GM23248 (cell line): ENCODE measurements at places on chromosomes 2 and 18. TPM values are rescaled to one million over a fixed set of nuclear protein-coding genes. Genes with fewer than 3 reads are reported as not detected.

The HK2 gene
- total RNA-seq = 21.9 and 24.2 TPM in 2 replicates

The ZDBF2 gene
- total RNA-seq = 9.1 and 10.2 TPM in 2 replicates

The MC2R gene
- total RNA-seq = not detected in 2 replicates

The GPR45 gene
- not detected in 2 replicates for total RNA-seq

The REG1A gene
- not detected in 2 replicates for total RNA-seq

The ANKRD36B gene
- total RNA-seq = 5.4 and 15.7 TPM in 2 replicates

The IL36A gene
- not detected in 2 replicates for total RNA-seq

The MTA3 gene
- 23.4 and 29.7 TPM in 2 replicates for total RNA-seq

The AGAP1 gene
- 9.9 and 18.3 TPM in 2 replicates for total RNA-seq

The OR6B3 gene
- total RNA-seq = not detected in 2 replicates

The TRIB2 gene
- 43.8 and 46.9 TPM in 2 replicates for total RNA-seq

The ALPP gene
- total RNA-seq = not detected in 2 replicates

The MITD1 gene
- total RNA-seq = 15.8 and 25.4 TPM in 2 replicates

The POTEE gene
- total RNA-seq = not detected in 2 replicates

The CIAO1 gene
- 110 and 126 TPM in 2 replicates for total RNA-seq

The HOXD4 gene
- 2.5 and 7.8 TPM in 2 replicates for total RNA-seq

The CHRNA1 gene
- not detected in 2 replicates for total RNA-seq

The PPP4R1 gene
- 85.5 and 97.9 TPM in 2 replicates for total RNA-seq

The FZD7 gene
- 53.7 and 56.4 TPM in 2 replicates for total RNA-seq

The CLHC1 gene
- 1.3 and 1.6 TPM in 2 replicates for total RNA-seq

The GLI2 gene
- 5.1 and 8.3 TPM in 2 replicates for total RNA-seq

The ANKMY1 gene
- 10.1 and 12.8 TPM in 2 replicates for total RNA-seq

The LYG2 gene
- not detected in 2 replicates for total RNA-seq

The MYO7B gene
- total RNA-seq = under 0.01 TPM in 1 of 2 replicates, not detected in the other

The RBBP8 gene
- total RNA-seq = 34.9 and 45.2 TPM in 2 replicates

The VWC2L gene
- not detected in 2 replicates for total RNA-seq

The CFC1 gene
- not detected in 2 replicates for total RNA-seq

The EFHD1 gene
- total RNA-seq = not detected in 2 replicates

The SULT1C4 gene
- not detected in 2 replicates for total RNA-seq

The GKN2 gene
- total RNA-seq = not detected in 2 replicates

The SERPINB4 gene
- not detected in 2 replicates for total RNA-seq

The RAB31 gene
- 40.5 and 49.2 TPM in 2 replicates for total RNA-seq

The ALMS1 gene
- total RNA-seq = 9.8 and 15.9 TPM in 2 replicates

The AQP12B gene
- total RNA-seq = not detected in 2 replicates

The TLX2 gene
- total RNA-seq = not detected in 2 replicates

The CERKL gene
- total RNA-seq = not detected in 2 replicates

The HOXD8 gene
- total RNA-seq = 23.4 and 27.8 TPM in 2 replicates

The GAL3ST2 gene
- total RNA-seq = not detected in 2 replicates

The NTSR2 gene
- not detected in 2 replicates for total RNA-seq

The PRSS56 gene
- total RNA-seq = not detected in 2 replicates

The KCNS3 gene
- total RNA-seq = 2.7 and 2.9 TPM in 2 replicates

The UPP2 gene
- total RNA-seq = not detected in 2 replicates

The PROKR1 gene
- total RNA-seq = 0.11 TPM in 1 of 2 replicates, not detected in the other

The DCDC2C gene
- not detected in 2 replicates for total RNA-seq

The SERPINB3 gene
- not detected in 2 replicates for total RNA-seq

The SCN9A gene
- total RNA-seq = 8.3 and 17.6 TPM in 2 replicates
